ENCODE measurements at places on chromosomes 12 and 14.
A peak's percentile ranks its signal among the peaks of the same experiment; 100 is the strongest.

- DNase-seq = no peak
Observed at GRCh38 chr12:132147423-132148367, 3.4 kb downstream of the NOC4L start.

DNA sequence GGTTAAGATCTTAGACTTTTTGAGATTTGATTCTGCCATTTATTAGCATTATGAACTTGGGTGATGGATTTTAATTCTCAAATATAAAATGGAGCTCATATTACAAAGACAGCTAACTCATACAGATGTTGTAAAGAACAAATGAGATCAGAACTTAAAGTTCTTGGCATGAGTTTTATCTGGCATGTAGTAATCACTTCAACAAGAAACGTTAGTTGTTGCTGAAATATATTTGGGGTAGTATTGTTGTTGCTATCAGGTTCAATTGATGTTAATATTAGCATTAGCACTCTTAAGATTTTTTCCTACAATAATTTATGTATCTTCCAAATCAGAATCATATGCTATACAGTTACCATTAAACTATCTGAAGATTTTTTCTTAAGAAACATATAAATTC lies 71.0 kb downstream of the SLC6A15 start:
- no peak for DNase-seq

GRCh38 chr12:62250671-62251608 lies 9.3 kb upstream of the USP15 start:
- peak; percentile 72 for DNase-seq

GRCh38 chr12:108305991-108306501 lies 33.1 kb downstream of the CMKLR1 start:
- DNase-seq = no peak

GRCh38 chr14:69554500-69554899 lies 20.2 kb downstream of the CCDC177 start:
- no peak for DNase-seq

DNA sequence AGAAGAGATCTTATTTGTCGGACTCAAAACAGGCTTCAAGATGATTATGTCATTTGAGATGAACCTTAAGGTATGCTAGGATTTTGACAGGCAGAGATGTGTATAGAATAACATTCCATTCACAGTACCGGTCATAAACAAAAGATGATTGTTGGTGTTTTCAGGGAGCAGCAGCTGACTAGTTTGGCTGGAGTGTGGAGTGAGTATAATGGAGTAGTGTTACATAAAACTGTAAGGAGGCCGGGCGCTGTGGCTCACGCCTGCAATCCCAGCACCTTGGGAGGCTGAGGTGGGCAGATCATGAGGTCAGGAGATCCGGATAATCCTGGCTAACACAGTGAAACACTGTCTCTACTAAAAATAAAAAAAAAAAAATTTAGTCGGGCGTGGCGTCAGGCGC lies 23.9 kb downstream of the SERPINA10 start:
- no peak for DNase-seq

DNA sequence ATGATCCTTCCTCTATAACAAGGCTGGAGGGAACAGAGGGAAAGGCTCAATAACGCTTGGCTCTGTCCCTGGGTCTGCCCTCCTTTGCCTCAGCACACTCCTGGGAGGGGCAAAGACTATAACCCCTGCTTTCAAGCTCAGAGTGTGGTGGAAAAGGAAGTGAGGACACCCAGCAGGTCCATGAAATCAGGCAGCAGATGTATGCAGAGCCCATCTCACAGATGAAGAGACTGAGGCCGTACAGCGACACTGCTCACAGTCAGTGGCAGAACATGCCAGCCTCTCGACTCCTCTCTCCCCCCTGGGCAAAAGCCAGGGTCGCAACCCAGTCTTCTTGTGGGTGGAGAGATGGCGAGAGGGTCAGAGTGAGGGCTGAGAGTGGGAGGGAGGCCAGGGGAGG lies 39.8 kb downstream of the SLC6A12 start:
- no peak for DNase-seq

- no peak for DNase-seq
Observed at GRCh38 chr14:21647380-21647779, 6.3 kb upstream of the OR4E2 start.

DNA sequence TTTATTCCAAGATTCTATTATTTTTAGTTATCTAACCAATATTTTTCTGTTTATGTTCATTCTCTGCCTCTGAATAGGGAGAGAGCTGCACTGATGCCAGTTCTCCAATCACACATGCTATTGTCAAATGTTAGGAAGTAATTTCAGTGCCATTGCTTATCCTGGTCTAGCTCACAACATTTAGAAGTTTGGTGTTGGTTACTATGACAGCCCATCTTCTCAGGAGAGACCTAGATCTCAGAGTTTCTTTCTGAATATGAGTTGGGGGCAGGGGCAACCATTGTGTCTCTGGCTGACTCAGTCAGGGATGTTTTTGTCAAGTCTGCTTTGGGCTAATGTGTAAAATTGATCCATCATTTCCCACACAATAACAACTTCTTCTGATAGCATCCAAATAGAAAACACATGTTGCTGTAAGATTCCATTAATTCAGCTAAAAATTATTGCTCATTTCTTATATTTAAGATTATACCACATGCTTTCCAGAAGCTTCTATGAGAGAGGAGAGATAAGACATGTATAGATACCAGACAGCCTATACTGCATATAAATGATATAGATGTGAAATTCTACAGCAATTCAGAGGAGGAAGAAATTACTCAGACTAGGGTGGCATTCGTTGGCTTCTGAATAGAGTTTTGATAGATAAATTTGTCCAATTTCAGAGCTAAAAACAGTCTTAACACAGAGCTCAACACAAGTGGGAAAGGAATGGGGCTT lies 64.8 kb downstream of the DACT1 start:
- no peak for DNase-seq

GRCh38 chr12:81347404-81347803 lies 269.5 kb downstream of the ACSS3 start:
- no peak for DNase-seq

GRCh38 chr12:1019283-1019682 lies 28.3 kb downstream of the ERC1 start:
- no peak for DNase-seq

DNA sequence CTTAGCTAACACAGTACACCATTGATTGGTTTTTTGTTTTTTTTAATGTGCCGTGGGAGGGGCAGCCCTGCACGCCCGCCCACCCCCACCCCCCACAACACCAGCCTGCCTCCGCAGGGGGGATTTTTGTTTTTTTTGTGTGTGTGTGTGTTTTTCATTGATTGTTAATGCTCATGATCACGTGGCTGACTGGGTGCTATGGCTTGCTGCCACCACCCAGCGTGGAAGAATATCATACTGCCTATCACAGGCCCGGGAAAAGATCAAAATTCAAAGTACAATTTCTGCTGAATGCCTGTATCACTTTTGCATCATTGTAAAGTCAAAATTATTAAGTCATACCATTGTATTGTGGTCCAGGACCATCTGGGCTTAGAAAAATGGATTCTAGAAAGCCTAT lies 8.3 kb downstream of the RESF1 start:
- DNase-seq = no peak

- DNase-seq = no peak
Observed at GRCh38 chr12:50839042-50839441, 3.7 kb upstream of the TMPRSS12 start.

- DNase-seq = no peak
Observed at GRCh38 chr12:112380663-112381405, 1.4 kb downstream of the HECTD4 start.

- DNase-seq = no peak
Observed at GRCh38 chr12:26855337-26855736, 22.3 kb upstream of the ITPR2 start.

GRCh38 chr12:67601126-67601525 lies 47.4 kb upstream of the DYRK2 start:
- no peak for DNase-seq

DNA sequence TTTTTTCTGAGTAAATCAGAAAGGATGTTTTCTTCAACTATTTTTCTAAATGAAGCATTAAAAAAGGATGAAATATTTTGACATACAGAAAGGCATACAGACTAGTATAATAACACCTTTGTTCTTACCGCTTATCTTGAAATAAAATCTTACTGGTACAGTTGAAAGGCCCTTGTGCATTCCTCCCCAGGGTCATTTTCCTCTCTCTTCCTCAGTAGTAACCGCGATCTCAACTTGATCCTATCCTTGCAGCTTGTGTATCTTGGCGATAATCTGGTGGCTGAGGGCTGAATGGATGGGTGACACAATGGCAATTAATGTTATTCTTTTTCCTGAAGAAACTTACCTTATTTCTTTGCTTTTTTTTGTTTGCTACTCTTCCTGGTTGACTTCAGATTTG lies 18.5 kb downstream of the GAS2L3 start:
- DNase-seq = no peak

DNA sequence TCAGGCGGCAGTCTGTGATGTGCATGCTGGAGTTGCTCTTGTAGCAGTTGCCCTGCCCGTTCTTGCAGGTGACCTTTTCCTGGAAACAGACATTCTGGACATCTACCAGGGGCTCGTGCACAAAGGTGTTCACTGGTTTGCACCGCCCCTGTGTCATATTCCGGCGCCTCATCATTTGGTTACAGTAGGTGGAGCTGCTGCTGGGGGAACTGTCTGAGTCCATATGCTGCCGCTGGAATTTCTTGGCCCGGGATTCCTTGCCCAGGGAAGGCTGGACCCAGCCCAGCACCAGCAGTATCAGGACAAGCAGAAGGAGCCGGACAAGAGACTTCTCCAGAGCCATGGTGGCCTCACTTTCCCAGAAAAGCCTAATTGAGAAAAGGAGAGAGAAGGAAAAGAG lies 918 bp downstream of the RNASE1 start:
- no peak for DNase-seq

DNA sequence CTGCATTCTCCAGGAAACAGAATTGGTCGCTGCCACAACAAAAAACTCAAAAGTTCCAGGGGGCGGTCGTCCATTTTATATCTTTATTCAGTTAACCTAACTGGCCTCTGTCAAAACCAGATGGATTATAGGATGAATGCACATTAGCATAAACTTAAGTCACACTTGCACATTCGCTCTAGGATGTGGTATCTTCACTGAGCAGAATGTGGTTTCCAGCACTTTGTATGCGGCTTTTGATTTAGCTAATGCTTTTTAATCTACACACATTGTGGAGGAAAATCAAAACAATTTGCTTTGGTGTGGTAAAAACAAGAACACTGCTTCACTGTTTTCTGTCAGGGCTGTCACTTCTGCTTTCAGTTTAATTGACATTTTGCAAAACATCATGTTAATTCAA lies 4.5 kb downstream of the TAS2R50 start:
- no peak for DNase-seq

GRCh38 chr12:78229591-78230101 lies 399.0 kb downstream of the NAV3 start:
- DNase-seq = peak; percentile 72

- DNase-seq = no peak
Observed at GRCh38 chr12:109716512-109717389, 3.1 kb downstream of the FAM222A start.

DNA sequence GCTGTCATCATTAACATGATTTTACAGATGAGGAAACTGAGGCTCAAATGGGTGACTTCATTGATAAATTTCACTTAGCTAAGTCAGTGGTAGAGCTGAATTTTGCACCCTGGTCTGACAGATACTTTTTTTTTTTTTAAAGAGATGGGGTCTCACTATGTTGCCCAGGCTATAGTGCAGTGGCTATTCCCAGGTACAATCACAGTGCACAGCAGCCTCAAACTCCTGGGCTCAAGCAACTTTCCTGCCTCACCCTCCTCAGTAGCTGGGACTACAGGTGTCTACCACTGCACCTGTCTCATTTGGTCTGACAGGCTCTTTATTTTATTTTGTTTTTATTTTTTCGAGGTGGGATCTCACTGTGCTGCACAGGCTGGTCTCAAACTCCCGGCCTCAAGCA lies 24.2 kb upstream of the CORO1C start:
- no peak for DNase-seq

GRCh38 chr12:90826036-90826435 lies 128.9 kb downstream of the CCER1 start:
- DNase-seq = no peak

DNA sequence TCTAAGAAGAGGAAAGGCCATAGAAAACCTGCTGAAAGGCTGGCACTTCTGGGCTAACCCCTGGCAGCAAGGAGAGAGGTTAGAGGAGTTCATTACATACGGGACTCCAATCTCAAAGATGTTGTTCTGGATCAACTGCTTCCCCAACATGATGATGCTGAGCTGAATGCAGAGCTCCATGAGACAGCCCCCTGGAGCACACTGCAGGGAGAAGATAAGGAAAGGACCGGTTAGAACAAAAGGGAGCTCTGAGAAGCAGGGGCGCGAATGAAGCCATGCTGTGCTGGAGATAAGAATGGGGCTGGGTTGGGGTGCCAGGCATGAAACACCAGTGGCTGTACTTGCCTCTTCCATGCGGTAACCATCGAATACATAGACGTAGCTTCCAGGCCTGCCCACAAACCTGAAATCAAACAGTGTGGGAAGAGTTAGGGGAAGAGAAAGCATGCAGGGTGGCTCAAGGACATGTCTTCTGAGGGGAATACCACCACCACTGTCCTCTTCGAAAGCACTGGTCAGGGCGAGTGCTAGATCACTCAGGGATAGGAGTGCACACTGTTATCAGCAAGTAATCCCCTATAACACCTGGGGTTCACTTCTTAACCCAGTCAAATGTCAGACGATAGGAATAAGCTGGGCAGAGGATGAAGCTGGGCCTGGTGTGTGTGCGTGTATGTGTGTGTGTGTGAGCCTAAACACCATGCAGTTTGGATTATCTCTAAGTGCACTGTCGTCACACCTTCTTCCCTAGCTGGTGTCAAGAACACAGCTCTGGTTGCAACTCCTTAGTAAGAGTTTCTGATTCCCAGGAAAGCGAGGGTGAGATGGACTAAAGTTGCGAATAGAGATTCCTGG lies 180.9 kb downstream of the NTF3 start:
- DNase-seq = no peak

DNA sequence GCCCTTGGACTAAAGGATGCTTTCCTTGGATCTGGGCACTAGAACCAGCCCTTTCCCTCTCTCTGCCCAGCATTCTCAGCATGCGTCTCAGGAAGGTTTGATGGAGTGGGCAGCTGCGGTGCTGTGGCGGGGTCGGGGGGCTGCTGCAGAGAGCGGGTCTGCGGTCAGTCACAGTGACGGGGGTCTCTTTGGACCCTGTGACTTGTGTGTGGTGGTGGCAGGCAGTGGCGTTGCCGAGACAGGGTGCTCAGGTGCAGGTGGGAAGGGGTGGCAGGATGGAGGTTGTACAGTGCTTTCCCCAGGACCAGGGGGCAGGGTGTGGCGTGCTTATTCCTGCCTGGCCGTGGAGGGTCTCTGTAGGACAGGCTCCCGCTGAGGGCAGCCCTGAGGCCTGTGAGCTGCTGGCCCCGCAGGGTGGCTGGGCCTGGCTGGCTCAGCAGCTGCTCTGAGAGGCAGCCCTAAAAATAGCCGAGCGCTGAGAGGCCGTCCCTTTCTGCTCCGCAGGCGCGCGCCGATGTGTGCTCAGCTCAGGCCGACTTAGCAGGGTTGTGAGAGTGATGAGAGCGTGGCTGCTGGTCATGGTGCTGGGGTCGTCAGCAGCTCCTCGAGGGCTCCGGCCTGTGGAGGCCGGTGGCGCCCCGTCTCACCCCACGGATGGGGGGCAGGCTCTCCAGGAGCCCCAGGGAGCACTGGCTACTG lies 9.7 kb downstream of the PACS2 start:
- DNase-seq = no peak
